Progenitor cell of endocrine pancreas (in vitro differentiated cells): ENCODE measurements at places on chromosomes 2 and 18. TPM values are rescaled to one million over a fixed set of nuclear protein-coding genes. Genes with fewer than 3 reads are reported as not detected.

DNA sequence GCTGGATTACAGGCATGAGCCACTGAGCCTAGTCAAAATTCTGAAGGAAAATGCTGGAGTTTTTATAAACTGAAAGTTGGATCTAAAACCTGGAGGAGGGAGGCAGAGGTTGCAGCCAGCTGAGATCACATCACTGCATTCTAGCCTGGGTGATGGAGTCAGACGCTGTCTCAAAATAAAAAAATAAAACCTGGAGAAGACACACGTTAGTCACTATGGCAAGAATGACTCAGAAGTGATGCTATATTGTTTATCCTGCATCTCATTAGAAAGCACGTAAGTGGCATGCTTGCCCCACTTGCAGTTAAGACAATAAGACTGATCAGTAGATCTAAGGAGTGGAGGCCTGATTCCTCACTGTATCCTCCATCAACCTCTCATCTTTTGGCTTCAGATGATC lies 106.6 kb upstream of the STON1 start:
- no peak for DNase-seq

GRCh38 chr2:135186054-135186453 lies 134.0 kb downstream of the RAB3GAP1 start:
- DNase-seq: no peak

- no peak for DNase-seq
These were observed 24.4 kb upstream of the ACKR3 start for GRCh38 chr2:236545248-236545658.

DNA sequence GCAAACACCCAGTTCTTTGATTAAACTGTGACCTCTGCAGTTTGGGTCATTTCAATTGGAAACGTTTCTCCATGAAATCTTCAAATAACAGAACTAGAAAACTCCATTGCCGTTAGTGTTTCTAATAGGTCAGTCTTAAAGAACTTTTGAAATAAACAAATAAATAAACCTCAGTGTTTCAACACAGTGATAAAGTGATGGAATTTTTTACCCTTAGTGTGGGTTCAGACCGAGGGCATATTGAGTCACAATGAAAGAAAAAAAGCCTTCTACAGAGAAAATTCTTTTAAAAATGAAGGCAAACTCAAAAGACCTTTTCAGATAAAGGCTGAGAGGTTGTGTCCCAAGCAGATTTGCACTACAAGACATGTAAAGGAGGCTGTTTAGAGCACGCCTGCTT lies 149.6 kb downstream of the NCKAP5 start:
- DNase-seq: no peak

GCG gene
- total RNA-seq: 92.9 and 128 TPM in 2 replicates

- no peak for DNase-seq
These were observed 48.3 kb upstream of the ITGA4 start for GRCh38 chr2:181408861-181409260.

SNORC gene
- total RNA-seq: 1.8 and 2.8 TPM in 2 replicates

- no peak for DNase-seq
These were observed 15.7 kb upstream of the ACVR2A start for GRCh38 chr2:147829106-147829505.

- DNase-seq: no peak
These were observed 91.4 kb upstream of the CHST9 start for GRCh38 chr18:27276479-27276878.

DNA sequence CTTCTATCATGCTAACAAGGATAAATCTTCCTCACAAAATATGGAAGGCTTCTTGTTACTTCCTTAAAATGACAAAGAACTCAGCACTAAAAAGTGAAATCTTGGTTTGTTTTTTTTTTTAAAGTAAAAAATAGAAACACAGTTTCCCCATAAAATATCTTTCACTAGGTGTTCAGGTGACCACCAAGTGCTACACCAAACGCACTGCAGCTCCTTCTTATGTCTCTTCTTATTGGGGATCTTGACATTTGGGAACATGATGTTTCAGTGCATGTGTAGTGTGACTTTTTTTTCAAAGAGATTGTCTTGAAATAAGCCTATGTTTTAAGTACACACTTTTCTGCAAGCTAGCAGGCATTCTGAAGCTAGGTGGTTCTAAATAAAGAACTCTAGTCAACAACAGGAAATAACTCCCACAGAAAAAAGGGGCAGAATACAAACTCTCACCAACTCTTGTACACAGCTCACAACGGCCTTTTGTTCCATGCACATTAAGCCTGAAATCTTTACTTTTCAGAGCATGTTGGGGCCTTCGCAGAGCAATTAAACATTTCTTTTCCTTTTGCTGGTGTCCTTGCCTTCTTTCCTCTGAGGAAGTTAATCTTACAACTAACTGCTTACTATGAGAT lies 13.2 kb upstream of the SERTAD2 start:
- no peak for DNase-seq

SATB2 gene
- total RNA-seq: 4.4 and 4.7 TPM in 2 replicates

DNA sequence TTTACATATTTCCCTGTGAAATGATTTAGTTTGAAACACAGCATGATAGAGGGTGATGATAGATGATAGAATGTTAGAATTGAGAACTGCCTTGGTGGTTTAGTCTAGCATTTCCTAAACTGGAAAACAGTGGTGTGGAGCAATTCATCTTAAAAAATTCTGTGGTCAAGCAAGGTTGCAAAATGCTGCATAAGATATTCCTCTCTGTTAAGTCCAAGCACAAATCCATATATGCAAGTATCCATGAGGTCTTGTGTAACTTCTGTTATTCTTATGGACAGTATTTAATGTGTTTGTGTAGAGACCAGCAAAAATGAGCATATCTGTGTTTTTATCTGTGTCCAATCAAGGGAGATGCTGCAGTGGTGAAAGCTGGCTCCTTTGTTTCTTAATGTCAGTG lies 30.0 kb downstream of the CPS1 start:
- no peak for DNase-seq

GRCh38 chr2:201880579-201880978 lies 74.2 kb downstream of the CDK15 start:
- no peak for DNase-seq

BCL2 gene
- total RNA-seq: 3.8 and 4.1 TPM in 2 replicates

RGPD4 gene
- total RNA-seq: 0.11 TPM in 1 of 2 replicates, not detected in the other

- no peak for DNase-seq
These were observed 337.5 kb downstream of the GULP1 start for GRCh38 chr2:188628989-188629752.

GRCh38 chr2:102915128-102915527 lies 153.3 kb downstream of the TMEM182 start:
- DNase-seq: no peak

DNA sequence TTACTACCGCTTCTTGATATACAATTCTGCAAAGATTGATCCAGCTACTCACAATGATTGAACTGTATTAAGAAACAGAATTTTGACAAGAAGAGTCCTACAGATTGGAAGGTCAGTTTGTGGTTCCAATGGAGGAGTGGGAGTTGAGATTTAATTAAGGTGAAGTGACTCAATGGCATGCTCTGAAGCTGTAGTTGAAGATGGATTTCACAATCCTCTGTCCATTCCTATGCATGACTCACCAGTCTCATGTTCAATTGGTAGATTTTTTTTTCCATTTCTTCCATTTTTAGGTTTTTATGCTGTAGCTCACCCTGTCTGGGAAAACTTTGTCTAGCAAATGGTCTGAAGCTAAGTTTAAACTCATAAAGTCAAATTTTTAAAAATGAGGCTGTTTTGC lies 83.3 kb downstream of the DPP4 start:
- no peak for DNase-seq

CCDC121 gene
- 5.6 and 5.7 TPM in 2 replicates for total RNA-seq

KCNG3 gene
- total RNA-seq: 0.16 and 0.31 TPM in 2 replicates

CYP27C1 gene
- 8.0 and 8.6 TPM in 2 replicates for total RNA-seq

DNA sequence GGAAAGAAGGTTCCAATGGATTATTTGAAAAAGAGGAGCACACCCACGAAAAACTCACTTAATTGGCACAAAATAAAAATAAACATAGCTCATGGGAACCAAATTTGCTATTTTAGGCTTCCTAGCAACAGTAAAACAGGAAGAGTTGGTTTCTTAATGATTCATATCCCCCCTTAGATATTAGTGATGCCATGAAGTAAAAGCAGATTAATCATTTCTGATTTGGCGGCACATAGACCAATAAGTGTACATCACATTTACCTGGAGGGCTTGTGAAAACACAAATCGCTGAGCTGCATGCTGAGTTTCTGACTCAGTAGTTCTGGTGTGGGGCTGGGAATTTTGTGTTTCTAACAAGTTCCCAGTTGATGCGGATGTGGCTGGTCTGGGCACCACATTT lies 260.4 kb downstream of the SLC4A3 start:
- no peak for DNase-seq

APOB gene
- 15.6 and 22.2 TPM in 2 replicates for total RNA-seq

DNA sequence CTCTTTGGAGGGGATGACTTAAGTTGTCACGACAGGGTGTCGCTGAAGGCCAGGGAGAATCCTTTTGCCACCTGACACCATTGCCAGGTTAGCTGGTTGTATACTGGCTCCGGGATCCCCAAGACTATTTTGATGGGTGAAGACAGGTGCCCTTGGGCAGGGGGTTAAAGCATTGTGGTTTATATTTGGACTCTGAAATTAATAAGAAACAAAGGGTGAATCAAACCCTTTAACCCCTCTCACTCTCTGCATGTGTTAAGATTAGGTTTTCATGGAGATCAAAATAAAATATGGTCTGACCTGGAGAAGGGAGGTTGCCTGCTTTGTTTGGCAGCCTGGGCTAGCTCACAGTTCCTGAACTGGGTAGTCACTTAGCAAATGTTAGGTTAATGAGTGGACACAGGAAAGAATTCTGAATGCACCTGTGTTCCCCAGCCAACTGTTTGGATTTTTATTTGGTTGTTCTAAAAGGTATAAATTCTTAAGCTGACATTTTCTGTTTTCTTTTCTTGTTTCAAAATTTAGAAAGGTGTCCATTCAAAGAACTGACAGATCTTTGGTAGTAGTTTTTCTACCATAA lies 301.7 kb downstream of the KCNS3 start:
- no peak for DNase-seq

EMILIN1 gene
- total RNA-seq: 1.1 and 2.5 TPM in 2 replicates

CNGA3 gene
- total RNA-seq: 5.3 and 5.5 TPM in 2 replicates
